ENCODE measurements at places on chromosomes 13 and 19.
A peak's percentile ranks its signal among the peaks of the same experiment; 100 is the strongest.

GRCh38 chr13:59588717-59589067 lies 575.0 kb downstream of the DIAPH3 start:
- no peak for DNase-seq

GRCh38 chr13:30085087-30085486 lies 222.3 kb downstream of the KATNAL1 start:
- no peak for DNase-seq

- DNase-seq, result no peak
These were observed 9.1 kb downstream of the UBE2L5 start for GRCh38 chr13:30431269-30431940.

DNA sequence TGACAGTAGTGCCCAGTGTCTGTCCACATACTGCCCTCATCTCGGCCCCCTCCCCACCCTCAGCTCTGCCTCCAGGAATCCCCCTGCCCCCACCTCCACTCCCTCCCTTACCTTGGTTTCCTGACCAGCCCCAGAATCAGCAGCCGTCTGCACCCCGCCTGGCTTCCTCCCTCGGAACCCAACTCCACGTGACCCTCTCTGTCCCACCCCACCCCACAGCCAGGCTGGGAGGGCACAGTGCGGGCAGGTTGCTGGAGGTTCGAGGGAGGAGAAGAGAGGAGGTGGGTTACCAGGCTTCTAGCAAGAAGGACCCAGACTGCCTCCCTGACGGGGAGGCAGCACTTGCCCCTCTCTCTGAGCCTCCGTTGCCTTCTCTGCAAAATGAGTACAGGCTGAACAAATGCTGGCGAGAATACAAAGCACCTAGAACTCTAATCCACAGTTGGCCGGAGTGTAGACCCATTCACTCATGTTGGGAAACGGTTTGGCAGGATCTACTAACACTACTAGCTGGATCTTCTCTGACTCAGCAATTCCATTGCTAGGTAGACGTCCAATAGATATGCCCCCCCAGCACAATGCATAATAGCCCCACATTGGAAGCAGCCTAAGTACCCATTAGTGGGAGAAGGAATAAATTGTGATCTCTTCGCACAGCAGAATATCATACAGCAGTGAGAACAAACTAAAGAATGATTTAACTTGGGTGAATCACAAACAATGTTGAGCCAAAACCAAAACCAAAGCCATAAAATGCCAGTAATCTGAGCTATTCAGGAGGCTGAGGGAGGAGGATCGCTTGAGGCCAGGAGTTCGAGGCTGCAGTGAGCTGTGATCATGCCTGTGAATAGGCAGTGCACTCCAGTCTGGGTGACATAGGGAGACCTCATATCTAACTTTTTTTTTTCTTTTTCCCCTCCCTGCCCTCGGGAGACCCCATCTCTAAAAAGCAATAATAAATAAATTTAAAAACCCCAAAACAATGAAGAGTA lies at the start of gene RASAL3:
Gene RASAL3 (minus strand): TSS at position 151 of the 992 bp plus-strand sequence. CDS start 186 bp downstream, outside the sequence.
- DNase-seq, result peak; percentile 78

DNA sequence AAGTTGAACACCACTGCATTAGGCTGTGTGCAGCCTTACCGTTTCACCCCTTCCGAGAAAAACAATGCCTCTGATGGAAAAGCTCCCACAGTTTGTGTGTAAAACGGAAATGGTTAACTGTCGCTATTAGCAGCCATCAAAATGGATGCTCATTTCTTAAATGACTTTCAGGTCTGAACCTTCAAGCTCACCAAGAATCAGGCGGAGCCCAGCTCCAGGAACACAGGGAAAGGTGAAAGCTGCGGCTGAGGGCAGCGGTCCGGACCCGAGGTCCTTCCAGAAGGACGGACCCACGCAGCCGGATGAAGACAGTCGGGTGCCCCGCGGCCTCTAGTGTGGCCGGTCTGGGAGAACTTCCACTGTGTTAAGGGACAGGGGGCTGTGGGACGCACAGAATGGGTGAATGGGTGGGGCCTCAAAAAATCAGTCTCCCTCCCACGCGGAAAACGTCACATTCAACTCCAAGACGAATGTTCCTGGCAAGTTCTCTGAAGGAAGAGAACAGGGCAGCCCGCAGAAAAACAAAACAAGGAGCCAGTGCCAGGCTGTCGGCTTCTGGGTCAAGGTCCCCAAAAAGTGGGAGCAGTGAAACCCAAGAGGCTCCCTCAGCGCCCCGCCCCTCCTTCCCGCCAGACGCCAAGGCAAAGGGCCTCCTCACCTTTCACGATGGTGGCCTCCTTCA lies 4.9 kb downstream of the IRS2 start:
- no peak for DNase-seq

- DNase-seq, result no peak
These were observed 7.0 kb upstream of the F10 start for GRCh38 chr13:113115363-113116205.

- DNase-seq, result no peak
These were observed 17.6 kb downstream of the PPP1R12C start for GRCh38 chr19:55099557-55100506.

- no peak for DNase-seq
These were observed 4.8 kb upstream of the SMG9 start for GRCh38 chr19:43759515-43759914.

- DNase-seq, result no peak
These were observed 221.1 kb downstream of the DNAJC15 start for GRCh38 chr13:43244481-43244880.

DNA sequence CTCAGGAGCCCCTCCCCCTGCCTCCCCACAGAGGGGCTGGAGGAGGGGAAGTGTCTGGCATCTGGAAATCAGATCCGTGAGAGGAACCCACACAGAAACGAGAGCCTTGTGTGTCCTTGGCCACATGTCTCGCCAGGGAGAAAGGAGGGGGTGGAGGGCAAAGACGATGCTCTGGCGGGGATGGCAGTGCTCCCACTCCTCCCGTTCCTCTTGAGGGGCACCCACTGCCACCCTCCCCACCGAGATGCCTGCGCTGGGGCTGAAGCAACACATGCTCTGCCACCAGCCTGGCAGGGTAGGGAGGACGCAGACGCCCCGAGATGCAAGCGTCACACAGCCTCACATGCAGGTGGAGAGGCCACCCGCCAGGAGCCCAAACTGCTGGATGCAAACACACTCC lies 2.8 kb downstream of the ADGRL1 start:
- DNase-seq, result peak; percentile 48

DNA sequence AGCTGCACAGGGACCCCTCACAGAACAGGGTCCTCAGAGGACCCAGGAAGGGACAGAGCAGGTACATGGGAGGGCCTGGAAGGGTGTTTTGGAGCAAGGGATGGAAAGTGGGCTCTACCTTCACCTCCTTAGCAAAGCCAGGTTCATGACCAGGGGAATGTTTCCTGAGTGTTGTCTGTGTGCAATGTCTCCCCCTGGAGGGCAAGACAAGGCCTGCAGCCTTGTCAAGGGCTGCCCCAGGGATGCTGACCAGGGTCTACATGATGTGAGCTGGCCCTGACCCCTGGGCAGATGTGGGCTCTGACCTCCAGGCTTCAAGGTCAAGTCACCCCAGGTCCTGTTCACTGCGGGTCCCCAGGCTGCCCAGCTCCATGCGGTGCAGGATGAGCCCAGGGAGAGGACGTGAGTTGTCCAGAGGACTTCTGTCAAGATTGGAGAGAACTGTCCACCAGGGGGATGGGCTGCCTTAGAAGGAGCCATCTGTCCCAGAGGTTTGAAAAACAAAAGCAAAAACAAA lies 1.0 kb upstream of the CEACAM1 start:
- DNase-seq, result peak; percentile 60

GRCh38 chr13:25741796-25742195 lies 310.0 kb downstream of the SHISA2 start:
- no peak for DNase-seq

DNA sequence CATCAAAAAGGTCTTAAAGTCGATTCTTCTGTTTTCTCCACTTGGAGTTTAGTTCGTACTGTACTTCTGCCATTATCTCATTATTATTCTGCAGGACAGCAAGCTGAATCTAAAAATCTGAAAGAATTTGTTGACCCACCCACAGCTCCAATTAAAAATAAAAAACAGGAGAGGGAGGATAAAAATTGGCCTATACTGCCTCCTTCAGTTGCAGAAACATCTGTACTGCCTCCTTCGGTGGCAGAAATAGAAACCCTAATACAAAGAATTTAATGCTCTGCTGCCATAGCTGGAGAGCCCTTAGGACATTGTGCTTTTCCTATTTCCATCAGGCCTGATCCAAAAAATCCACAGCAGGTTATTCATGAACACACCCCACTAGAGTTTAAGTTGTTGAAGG lies 9.8 kb downstream of the ZNF350 start:
- no peak for DNase-seq

- DNase-seq, result no peak
These were observed 383.7 kb downstream of the DIAPH3 start for GRCh38 chr13:59780058-59780457.

- no peak for DNase-seq
These were observed 7.8 kb upstream of the ZNF554 start for GRCh38 chr19:2811735-2812413.

GRCh38 chr13:67519356-67519755 lies 289.2 kb upstream of the PCDH9 start:
- DNase-seq, result peak; percentile 8

GRCh38 chr19:3274942-3275582 lies 50.6 kb downstream of the CELF5 start:
- no peak for DNase-seq

- peak; percentile 80 for DNase-seq
These were observed 42.9 kb downstream of the CAB39L start for GRCh38 chr13:49400755-49401659.

GRCh38 chr19:49999371-50000010 lies 25.7 kb downstream of the VRK3 start:
- no peak for DNase-seq

GRCh38 chr13:110680852-110681251 lies 25.1 kb downstream of the CARS2 start:
- DNase-seq, result no peak

DNA sequence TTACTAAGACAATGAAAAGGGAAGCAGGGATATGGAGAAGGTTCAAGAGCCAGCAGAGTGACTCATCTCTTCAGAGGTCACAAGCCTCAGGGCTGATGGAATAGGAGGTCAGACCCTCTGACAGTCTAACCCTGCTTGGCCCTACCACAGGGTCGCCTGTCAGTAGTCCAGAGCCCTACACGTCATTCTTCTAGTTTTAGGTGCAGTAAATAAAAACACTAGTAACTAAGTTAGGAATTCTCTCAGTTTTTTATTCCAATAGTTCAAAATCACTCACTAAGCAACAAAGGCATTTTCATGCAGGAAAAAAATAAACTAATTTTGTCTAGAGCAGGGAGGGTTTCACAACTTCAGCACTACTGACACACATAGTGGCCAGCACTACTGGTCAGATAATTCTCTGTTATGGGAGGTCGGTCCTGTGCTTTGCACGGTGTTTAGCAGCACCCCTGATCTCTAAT lies 27.2 kb downstream of the FOXO1 start:
- no peak for DNase-seq

- DNase-seq, result no peak
These were observed 15.9 kb upstream of the EPHX3 start for GRCh38 chr19:15248106-15248505.

DNA sequence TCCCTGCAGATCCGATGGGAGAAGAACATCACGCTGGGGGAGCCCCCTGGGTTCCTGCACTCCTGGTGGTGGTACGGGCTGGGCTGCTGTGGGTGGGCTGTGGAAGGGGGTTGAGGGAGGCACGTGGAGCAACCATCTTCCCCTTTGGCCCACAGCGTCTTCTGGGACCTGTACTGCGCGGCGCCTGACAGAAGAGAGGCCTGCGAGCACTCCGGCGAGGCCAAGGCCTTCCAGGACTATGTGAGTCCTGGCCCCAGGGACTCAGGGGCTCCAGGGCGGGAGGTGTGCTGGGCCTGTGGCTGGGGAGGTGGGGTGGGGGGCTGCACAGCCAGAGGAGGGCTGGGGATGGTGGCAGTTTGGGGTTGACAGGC lies 8.5 kb downstream of the SSBP4 start:
- no peak for DNase-seq

- no peak for DNase-seq
These were observed 357.8 kb downstream of the DCT start for GRCh38 chr13:94121686-94122085.

- DNase-seq, result no peak
These were observed 313.7 kb downstream of the HS6ST3 start for GRCh38 chr13:96403651-96404050.

- no peak for DNase-seq
These were observed 757 bp upstream of the LMNB2 start for GRCh38 chr19:2457394-2458037.

DNA sequence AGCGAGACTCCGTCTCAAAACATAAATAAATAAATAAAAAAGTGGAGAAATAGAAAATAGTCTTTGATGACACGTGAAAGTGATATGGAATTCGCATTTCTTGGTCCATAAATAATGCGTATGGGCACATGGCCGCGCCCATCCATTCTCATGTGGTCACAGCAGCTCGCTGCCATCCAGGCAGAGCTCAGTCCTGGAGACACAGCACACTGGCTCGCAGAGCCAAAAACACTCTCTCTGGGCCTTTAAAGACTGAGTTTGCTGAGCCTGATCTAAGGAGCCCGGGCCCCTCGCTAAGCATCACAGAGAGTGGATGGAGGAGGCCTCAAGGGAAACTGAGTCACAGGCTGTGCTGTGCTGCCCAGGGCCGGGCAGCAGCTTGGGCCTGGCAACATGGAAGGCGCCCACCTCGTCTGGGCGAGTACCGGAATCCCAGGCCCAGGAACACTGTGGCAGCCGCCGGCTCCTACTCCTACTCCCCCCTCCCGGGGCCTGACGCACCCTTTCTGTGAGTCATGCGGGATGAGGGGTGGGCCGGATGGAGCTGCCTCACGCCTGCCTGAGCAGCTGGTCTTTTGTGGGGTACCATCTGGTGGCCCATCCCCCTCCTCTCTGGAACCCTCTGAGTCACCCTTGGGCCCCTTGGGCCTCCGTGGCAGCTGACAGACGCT lies 28.9 kb upstream of the CACTIN start:
- DNase-seq, result peak; percentile 58

- DNase-seq, result no peak
These were observed 22.8 kb downstream of the RASA3 start for GRCh38 chr13:114109641-114110041.

GRCh38 chr19:58558623-58559274 lies 338 bp upstream of the UBE2M start:
- peak; percentile 98 for DNase-seq

GRCh38 chr13:39601636-39602035 lies 1.4 kb downstream of the LHFPL6 start:
- DNase-seq, result no peak

DNA sequence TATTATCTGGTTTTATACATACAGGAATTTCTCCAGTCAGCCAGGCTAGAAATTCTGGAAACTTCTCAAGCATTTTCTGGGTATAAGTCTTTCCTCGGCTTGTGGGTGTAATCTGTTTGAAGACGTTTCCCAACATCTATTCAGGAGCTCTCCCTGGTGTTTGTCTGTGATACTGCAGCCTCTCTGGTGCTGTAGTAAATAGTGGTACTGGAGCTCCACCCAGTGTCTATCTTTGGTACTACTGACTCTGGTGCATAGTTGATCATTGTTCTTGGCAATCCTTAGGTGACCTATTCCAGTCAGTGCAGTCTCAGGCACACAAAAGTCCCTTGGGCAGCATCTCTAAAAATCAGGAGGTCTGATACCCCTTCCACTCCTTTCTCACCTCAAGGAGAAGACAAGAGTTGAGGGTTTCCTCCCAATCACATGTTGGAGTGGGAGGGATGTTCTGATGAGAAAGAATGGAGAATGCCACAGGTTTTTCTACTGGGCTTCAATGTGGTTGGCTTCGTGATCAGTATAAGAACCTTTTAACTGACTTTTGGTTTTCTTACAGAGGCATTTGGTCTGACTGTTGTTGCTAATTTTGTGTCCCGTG lies 115.5 kb downstream of the CYSLTR2 start:
- peak; percentile 70 for DNase-seq

All from hematopoietic multipotent progenitor cell (in vitro differentiated cells).